ENCODE measurements at places on chromosomes 5 and 9. TPM values are rescaled to one million over a fixed set of nuclear protein-coding genes. Genes with fewer than 3 reads are reported as not detected.
A peak's percentile ranks its signal among the peaks of the same experiment; 100 is the strongest.

Gene LRRC26
- polyA plus RNA-seq, result not detected

Gene PCDHA9
- 0.03 TPM for polyA plus RNA-seq

Gene ZDHHC11
- polyA plus RNA-seq, result 14.7 TPM

Gene SLCO6A1
- polyA plus RNA-seq, result not detected

GRCh38 chr9:20742833-20743232, 58.8 kb downstream of the FOCAD start:
- DNase-seq, result no peak

- no peak for DNase-seq
These were observed 26.2 kb downstream of the PDGFRB start for GRCh38 chr5:150129454-150129812.

- DNase-seq, result peak; percentile 51
These were observed 61.4 kb downstream of the UGCG start for GRCh38 chr9:111957856-111958631.

- no peak for DNase-seq
These were observed 24.4 kb downstream of the SKIC3 start for GRCh38 chr5:95530416-95530815.

- DNase-seq, result no peak
These were observed 180.3 kb downstream of the BNC2 start for GRCh38 chr9:16690205-16690604.

GRCh38 chr5:146440353-146440752, 6.8 kb upstream of the TCERG1 start:
- DNase-seq, result no peak

- DNase-seq, result peak; percentile 28
These were observed 980 bp downstream of the CCNO start for GRCh38 chr5:55232271-55232984.

DNA sequence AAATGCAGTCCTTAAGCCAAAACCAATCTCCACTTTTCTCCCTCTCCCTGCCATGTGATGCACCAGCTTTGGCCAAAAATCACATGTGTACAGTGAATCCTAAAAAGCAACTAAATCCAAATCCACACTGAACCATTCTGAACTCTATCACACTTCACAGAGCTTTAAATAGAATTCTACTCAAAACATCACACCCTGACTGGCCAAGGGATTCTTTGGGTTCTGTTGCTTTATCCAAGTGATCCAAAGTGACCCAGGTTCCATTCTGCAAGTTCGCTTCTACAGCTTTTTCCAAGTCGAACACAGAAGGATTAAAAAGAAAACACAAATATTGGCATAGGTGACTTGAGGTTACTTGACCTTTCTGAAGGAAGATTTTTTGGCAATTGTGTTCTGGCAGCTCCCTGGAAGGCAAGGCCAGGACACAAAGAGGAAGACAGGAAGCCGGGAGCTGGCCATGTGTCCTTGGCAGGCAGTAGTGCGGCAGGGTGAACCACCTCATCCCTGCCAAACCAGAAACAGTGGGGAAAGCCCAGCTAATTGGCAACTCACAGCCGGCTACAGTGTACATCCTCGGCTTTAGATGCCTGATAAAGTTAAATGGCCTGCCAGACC, 115.0 kb downstream of the NFIB start:
- DNase-seq, result no peak

GRCh38 chr5:74226716-74227485, 413.6 kb downstream of the ENC1 start:
- no peak for DNase-seq

- DNase-seq, result no peak
These were observed 66.0 kb downstream of the FBN2 start for GRCh38 chr5:128472036-128472435.

- DNase-seq, result no peak
These were observed 14.0 kb downstream of the UBAP2 start for GRCh38 chr9:34034698-34035065.

- DNase-seq, result no peak
These were observed 357.5 kb downstream of the TAF11L14 start for GRCh38 chr5:17991775-17992174.

DNA sequence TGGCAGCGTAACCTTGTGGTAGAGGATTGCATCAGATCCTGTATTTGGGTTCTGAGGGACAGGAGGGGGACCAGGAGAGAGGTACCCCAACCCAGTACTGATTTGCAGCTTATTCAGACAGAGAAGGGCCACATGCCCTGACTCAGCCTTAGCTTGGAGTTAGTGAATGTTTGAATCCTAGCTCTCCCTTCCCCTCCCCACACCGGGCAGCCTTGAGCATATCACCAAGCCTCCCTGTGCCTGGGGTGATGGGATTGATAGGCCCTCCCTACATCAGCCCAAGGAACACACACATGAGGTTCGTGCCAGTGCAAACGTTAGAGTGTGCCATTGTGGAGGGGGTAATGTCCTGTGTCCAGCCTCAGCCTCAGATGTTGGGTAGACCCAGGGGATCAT, 71.9 kb downstream of the AMBP start:
- DNase-seq, result no peak

DNA sequence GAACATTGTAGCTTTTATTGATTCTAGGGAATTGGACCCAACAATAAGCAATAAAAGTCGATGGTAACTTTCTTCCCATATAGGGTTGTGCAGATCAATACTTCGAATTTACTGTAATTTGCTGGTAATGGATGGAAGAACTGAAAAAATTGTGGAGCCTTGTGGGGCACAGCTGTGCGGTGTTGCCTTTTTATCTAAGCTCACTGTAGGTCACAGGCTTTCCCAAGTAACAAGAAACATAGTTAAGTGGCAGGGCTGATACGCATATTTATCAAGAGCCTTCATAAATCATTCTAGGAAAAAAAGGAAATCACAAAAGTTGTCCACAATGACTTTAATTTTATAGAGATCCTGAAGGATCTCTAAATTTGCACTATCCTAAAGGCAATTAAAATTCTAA, 292.9 kb downstream of the MAST4 start:
- no peak for DNase-seq

GRCh38 chr5:2797160-2797559, 45.7 kb upstream of the IRX2 start:
- DNase-seq, result no peak

DNA sequence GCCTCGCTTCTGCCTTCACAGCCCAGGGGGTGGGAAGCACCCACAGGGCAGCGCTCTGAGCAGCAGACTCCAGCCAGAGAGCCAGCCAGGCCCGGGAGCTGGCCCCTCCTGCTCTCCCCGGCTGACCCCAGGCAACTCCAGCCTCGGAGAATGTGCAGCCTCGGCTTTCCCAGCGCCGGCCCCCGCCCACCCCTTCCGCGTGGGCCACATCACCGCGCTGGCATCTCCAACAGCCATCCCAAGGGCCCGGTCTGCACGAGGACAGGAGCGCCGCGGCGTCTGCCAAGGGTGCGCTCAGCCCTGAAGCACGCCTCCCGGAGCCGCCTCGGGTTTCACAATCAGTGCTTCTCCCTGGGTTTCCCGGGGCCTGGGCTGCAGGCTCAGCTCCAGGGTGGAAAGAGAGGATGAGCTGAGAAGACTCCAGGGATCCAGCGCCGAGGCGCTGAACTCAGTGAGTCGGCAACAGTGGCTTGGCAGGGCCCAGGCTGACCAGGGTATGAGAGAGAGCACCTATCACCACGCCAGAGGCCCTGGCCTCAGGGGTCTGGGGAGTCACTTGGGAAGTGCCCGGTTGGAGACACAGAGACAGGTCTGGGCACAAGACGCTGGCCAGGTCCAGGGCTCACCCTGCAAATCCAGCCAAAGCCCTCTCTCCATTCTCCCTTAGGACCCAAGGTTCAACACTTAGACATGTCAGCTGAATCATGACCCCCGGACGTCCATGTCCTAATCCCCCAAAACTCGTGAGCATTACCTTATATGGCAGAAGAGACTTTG, 79.6 kb downstream of the ADAMTS2 start:
- peak; percentile 78 for DNase-seq

GRCh38 chr9:29822458-29822857, 2249.2 kb upstream of the C9orf72 start:
- no peak for DNase-seq

DNA sequence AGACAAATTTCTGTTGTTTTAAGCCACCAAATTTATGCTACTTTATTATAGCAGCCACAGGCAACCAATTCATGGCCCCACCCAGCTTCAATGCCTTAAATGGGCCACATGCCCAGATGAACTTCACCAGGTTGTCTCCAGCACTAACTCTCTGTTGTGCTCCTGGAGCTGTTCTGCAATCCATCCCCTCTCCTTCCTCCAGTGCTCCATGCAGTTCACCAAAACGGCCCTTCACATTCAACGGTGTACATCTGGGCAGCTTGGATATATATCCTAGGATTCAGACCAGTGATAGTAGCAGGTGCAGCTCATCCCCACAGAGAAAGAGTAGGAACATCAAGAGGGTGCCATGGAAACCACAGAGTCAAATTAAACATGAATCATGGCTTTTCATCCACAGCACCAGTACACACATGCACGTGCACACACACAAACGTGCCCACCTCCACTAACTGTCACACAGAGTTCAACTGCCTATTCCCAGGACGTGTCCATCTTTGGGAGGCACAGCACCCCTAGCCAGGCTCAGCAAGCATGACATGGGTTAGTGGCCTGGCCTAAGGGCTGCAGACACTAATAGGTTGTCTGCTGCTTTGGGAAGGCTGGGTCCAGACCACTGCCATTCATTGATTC, 134.5 kb downstream of the MED10 start:
- DNase-seq, result no peak

DNA sequence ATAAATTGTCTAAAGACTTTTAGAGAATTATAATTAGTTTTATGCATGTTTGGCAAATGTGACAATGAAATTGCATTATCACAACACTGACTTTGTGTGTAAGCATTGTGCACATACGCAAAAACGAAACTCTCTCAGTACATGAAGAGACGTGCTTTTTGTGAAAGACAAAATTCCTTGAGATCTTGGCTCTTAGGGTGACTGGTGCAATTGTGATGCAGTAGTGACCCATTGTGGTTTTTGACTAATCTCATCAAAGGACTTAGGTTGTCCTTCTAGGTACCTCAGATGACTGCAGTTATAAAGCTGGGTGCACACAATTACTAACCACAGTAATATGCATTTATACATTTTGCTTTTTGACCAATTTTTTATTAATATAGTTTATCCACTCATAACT, 25.3 kb upstream of the TYRP1 start:
- DNase-seq, result no peak
